HCEC 1CT (cell line): ENCODE measurements at places on chromosomes 1 and 21.

DNA sequence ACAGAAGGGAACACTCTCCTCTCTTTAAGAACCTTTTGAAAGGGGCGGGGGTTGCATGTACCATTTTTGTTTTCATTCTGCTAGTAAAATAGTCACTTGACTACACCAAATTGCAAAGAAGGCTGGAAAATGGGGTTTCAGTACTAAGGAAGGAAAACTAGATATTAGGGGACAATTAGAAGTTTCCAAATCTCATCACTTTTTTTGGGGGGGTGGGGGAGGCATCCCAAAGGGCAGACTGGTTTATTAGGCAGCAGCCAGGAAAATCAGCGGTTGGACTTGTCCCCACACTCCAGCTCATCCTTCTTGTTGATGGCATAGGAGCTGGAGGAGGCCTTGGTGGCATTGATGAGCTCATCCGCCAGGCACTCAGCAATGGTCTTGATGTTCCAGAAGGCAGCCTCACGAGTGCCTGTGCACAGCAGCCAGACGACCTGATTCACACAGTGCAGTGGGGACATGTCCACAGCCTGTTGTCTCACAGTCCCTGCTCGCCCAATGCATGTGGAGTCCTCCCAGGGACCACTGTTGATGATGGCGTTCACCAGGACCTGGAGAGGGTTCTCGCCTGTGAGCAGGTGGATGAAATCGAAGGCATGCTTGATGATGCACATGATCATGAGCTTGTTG is 1.7 kb upstream of the TMEM50B start:
- no peak for DNase-seq

DNA sequence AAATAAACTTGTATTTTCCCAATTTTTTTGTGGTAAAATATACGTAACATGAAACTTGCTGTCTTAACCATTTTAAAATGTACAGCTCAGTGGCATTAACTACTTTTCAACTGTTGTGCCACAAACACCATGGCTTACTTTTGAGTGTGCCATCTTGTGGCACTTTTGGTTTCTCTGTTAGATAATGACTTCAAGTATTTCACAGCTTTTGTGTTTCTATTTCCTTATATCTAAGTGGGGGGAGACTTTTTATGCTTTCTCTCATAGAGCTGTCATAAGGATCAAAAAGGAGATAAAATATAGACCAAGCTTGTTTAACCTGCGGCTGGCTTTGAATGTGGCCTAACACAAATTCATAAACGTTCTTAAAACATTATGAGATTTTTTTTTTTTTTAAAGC is 44.3 kb downstream of the CDC14A start:
- DNase-seq, result no peak

GRCh38 chr1:238360474-238360873 is 469.8 kb upstream of the ZP4 start:
- no peak for DNase-seq

DNA sequence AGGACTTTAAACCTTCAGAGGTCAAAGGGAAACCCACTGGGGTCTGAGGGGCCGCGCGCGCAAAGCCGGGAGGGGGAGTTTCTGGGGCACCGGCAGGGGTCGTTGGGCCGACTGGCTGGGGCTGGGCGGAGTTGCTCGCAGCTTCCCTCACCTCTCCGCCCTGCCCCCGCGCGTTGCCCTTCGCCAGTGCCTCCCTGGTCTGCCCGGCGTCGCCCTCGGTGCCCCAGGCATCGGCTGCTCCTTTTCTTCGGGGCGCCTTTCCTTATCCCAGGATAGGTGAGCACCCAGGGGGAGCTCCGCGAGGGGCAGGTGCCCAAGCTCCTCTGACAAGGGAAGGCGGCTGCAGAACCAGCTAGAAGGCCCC is 390 bp upstream of the NGF start:
- DNase-seq, result no peak

- no peak for DNase-seq
These were observed 81.7 kb downstream of the MAN1C1 start for GRCh38 chr1:25698252-25698651.

DNA sequence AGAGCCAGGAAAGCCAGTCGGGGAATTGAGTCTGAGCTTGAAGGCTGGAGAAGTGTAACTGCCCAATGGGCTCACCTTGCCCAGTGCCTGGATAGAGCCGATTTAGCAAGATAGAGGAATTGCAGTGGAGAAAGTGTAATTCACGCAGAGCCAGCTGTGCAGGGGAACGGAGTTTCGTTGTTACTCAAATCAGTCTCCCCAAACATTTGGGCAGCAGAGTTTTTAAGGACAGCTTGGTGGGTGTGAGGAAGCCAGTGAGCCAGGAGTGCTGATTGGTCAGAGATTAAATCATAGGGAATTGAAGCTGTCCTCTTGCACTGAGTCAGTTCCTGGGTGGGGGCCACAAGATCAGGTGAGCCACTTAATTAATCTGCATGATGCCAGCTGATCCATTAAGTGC is 28.4 kb upstream of the NLRP3 start:
- DNase-seq, result no peak

- DNase-seq, result peak; percentile 40
These were observed 27.5 kb upstream of the COL9A2 start for GRCh38 chr1:40344597-40344996.

- DNase-seq, result no peak
These were observed 896 bp downstream of the KANK4 start for GRCh38 chr1:62318320-62318755.

- peak; percentile 33 for DNase-seq
These were observed 28.6 kb downstream of the CAMSAP2 start for GRCh38 chr1:200767321-200767720.

DNA sequence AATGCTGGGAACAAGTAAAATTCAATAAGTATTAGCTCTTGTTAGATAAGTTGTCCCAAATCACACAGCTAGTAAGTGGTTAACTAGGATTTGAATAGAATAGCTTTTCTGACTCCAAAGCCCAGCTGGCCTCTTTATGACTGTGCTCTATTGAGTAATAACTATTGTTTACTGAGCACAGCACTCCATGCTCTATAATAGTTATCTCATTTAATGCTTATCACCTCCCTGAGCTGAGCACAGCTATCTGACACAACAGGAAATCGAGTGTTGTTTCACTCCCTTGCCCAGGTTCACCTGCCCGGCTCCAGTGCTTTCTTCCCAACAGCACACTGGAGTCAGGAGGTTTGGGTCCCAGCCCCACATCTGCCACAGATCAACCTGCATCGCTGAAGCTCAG is 38.8 kb upstream of the STMN1 start:
- DNase-seq, result peak; percentile 27

- DNase-seq, result no peak
These were observed 41.0 kb downstream of the CEP350 start for GRCh38 chr1:179995576-179995975.

- no peak for DNase-seq
These were observed 10.8 kb downstream of the OPRD1 start for GRCh38 chr1:28822799-28823198.

- peak; percentile 5 for DNase-seq
These were observed 305.1 kb downstream of the LTN1 start for GRCh38 chr21:28687586-28687985.

GRCh38 chr1:227059076-227059475 is 119.0 kb downstream of the COQ8A start:
- no peak for DNase-seq

DNA sequence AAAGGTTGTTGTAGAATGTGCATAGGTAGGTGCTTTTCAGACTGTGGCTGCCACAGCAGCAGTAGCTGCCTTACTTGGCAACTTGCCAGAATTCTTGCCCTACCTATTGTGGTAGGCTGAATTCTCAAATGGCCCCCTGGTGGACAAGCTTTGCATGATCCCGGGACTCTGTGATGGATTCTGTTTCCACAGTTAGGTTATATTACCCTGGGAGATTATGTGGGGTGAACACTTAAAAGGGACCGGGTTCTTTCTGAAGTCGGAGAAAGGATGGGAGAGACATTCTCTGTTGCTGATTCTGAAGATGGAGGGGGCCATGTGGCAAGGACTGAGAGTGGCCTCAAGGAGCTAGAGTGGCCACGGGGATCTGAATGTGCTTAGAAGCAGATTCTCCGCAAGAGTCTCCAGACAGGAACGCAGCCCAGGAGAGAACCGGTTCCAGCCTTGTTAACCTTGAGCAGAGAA is 32.1 kb upstream of the KCNE1 start:
- DNase-seq, result peak; percentile 78

DNA sequence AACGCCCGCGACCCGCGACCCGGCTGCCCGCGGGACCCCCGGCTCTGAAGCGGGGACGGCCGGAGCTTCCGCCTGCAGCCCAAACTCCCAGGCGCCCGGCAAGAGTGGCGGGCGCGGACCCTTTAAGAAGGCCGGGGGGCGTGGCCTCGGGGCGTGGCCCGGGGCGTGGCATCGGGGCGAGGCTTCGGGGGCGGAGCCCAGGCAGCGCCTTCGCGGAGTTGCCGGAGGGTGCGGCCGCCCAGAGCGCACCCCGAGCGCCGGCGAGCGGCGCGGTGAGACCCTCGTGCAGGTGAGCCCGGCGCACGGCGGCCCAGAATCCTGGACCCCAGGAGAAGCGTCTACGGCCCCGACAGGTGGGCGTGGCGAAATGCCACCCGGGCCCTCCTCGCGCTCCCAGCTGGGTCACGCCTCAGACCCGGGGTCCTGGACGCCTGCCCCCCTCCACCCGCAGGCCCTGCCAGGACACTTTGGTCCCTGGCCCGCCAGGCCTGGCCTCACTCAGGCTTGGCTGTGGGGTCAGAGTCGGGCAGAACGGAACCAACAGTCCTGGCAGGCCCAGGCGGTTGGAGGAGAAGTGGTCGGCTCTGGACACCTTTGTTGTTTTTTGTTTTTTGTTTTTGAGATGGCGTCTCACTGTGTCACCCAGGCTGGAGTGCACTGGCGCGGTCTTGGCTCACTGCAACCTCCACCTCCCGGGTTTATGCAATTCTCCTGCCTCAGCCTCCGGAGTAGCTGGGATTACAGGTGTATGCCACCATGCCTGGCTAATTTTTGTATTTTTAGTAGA is 14.4 kb downstream of the RNF223 start:
- peak; percentile 68 for DNase-seq

GRCh38 chr1:45516036-45516435 is 5.6 kb downstream of the PRDX1 start:
- DNase-seq, result no peak
